Parietal lobe (tissue), 2 donors: ENCODE measurements at places on chromosomes 12 and 14. TPM values are rescaled to one million over a fixed set of nuclear protein-coding genes. Genes with fewer than 3 reads are reported as not detected.

Gene TOMM20L
- not detected for total RNA-seq

Gene KIAA0586
- 41.3 TPM for total RNA-seq

Gene SMCO3
- not detected for total RNA-seq

Gene RESF1
- 85.4 TPM for total RNA-seq

Gene FLVCR2
- 4.4 TPM for total RNA-seq

Gene NFE2
- total RNA-seq = 0.63 TPM

Gene KCNJ8
- 4.4 TPM for total RNA-seq

Gene ACSS3
- 6.3 TPM for total RNA-seq

Gene KIF26A
- 17.8 TPM for total RNA-seq

Gene NID2
- 6.9 TPM for total RNA-seq

Gene BIN2
- 0.63 TPM for total RNA-seq

Gene DPY19L2
- total RNA-seq = 49.8 TPM

Gene LBHD2
- total RNA-seq = not detected

Gene TCTN2
- 33.5 TPM for total RNA-seq

Gene KRT75
- total RNA-seq = not detected

Gene PDE3A
- total RNA-seq = 7.5 TPM

Gene TSPAN19
- 1.3 TPM for total RNA-seq

Gene PZP
- total RNA-seq = not detected

Gene DBX2
- 1.6 TPM for total RNA-seq

Gene MYF6
- not detected for total RNA-seq
